Posterior cingulate gyrus (tissue), 11 donors: ENCODE measurements at places on chromosomes 7 and 10.

DNA sequence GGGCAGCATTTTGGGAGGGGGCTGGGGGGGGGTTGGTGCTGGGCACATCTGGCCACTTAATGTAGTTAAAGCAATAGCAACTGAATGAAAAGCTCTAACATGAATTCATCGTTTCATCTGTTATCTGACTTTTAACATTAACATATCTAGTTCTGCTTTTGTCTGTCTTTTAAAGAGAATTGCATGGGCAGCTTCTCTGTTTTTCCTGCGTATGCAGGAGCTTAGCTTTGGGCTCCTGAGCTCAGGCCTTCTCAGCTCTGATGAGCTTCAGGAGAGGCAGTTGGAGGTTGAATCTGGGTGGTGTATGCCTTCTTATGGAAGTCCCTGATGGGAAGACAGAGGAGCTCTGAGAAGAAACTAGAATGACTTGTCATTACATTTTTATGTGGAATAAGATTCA lies 58.4 kb downstream of the DNAJB6 start:
- no peak for DNase-seq

- DNase-seq, result no peak
Observed at GRCh38 chr10:63383141-63383540, 82.6 kb downstream of the JMJD1C start.

DNA sequence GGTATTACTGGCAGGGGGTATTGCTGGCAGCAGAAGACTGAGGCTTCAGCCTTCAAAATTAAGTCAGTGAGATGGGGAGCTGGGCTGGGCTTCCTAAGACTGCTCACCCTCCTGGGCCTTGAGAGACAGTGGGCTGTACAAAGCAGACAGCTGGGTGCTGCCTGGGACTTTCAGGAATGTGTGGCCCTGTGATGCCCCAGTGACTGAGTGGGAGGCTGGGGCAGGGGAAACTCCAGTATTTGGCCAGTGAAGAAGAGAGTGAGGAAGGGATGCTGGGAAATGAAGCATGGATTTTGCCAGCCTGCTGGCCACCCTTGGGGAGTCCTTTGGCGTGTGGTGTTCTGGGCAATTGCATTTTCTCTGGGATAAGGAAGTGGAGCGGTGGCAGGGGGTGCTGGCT lies 442 bp downstream of the ANKRD2 start:
- DNase-seq, result no peak

GRCh38 chr7:137017221-137017620 lies 148.8 kb downstream of the CHRM2 start:
- DNase-seq, result no peak

- DNase-seq, result peak; percentile 12
Observed at GRCh38 chr7:131327049-131327625, 539 bp upstream of the MKLN1 start.

DNA sequence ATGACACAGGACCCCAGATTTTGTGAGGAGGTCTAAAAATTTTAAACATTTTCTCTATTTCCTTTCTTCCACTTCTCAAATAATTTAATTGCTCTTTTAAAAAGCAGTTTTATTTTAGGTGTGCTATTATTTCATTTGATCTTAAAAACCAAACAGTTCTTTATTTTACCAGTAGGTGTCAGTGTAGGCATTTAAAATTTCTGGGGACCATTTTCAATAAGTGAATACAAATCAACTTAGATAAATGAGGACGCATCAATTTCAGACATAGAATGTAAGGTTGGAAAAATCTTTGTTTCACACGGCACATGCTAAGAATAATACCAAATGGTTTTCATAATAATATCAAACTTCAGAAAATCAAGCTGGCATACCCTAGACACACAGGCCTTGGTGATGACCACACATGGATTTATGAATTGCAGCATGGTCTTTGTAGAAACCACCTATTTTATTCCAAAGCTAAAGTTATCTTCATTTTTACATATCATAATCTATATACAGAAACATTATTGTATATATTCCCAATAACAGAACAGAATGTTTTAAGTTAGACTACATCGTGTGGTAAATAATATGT lies 127.6 kb upstream of the SLC26A5 start:
- no peak for DNase-seq

GRCh38 chr10:114304571-114305421 lies 65.7 kb downstream of the VWA2 start:
- peak; percentile 47 for DNase-seq

DNA sequence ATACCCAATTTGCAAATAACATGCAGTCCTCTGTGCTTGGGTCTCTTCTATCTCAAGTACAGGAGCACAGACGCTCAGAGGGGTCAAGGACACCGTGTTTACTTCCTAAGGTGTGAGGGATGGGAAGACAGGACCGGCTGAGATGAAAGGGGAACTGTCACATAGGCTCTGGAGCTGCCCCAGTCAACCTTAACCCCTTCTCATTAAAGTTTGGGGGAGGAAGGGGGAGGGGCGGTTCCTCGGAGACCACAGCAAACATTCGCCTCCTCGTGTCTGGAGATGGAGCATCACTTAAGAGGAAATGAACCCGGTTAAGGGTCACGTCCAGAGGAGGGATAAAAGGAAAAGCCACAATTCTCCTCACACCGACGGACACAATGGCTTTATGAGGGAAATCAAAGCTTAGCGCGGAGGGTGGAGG lies 1.1 kb downstream of the SH3PXD2A start:
- DNase-seq, result no peak

DNA sequence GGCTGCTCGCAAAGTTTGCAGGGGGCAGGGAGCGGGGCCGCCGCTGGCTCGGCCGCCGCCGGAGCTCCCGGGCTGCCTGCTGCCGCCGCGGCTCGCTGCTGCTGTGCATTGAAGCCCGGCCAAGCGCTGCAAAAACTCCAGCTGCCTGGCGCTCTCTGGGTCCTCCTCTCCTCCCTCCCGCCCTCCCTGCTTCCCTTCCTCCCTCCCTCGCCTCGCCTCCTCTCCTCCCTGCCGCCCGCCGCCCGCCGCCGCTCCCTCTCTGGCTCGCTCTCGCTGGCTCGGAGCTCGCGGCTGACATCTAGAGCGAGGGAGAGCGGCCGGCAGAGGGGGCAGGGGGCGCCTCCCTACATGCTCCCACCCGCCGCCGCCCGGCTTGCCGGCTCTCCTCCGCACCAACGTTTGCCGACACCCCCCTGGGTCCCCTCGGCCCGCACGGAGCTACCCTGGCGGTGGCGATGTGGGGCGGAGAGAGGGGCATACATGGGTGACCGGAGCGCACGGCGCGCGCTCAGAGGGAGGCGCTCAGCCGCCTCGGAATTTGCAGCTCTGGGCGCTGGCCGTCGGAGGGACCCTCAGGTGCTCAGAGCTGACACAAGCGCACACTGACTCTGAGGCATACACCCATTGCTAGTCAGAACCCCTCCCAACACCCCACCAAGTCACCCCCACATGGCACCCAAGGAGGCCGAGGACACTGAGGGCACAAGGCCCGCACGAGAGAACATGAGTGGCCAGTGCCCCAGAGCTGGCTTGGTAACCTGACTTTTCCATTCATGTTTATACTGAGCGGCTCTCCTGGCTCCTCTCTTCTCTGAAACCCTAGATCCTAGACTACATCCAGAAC lies 1.2 kb upstream of the PLXNA4 start:
- peak; percentile 96 for DNase-seq

- no peak for DNase-seq
Observed at GRCh38 chr10:27134371-27134770, 19.8 kb downstream of the YME1L1 start.

DNA sequence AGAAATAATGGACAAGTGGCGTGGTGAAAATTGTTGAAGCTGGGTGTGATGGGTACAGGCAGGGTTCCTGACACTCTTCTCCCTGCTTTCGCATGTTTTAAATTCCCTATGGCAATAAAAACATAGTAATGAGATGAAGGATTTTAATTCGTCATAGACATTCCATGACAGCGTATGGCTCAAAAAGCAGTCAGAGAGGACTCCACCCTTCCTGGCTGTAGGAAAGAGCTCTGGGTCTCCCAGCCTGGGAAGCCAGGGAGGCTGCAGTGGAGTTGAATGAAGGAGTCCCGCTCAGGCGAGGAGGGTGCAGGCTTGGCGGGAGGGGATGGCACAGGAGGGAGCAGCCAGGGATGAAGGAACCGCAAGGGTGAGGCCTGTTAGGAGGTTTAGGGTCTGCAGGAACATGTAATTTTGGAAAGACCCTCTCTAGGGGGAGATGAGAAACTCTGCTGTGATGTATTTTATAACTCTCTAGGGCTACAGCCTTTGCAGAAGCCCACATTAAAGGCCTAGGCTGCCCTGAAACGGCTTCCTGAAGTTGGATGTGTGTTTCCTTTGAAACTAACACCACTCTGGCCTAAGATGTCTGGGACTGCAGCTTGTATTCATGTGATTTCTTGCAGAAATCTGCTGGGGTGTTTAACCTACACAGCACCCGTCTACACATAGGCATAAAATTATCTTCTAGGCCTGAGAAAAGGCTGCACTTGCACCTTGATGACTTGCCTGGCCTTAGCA lies 7.6 kb upstream of the LARP4B start:
- peak; percentile 22 for DNase-seq

DNA sequence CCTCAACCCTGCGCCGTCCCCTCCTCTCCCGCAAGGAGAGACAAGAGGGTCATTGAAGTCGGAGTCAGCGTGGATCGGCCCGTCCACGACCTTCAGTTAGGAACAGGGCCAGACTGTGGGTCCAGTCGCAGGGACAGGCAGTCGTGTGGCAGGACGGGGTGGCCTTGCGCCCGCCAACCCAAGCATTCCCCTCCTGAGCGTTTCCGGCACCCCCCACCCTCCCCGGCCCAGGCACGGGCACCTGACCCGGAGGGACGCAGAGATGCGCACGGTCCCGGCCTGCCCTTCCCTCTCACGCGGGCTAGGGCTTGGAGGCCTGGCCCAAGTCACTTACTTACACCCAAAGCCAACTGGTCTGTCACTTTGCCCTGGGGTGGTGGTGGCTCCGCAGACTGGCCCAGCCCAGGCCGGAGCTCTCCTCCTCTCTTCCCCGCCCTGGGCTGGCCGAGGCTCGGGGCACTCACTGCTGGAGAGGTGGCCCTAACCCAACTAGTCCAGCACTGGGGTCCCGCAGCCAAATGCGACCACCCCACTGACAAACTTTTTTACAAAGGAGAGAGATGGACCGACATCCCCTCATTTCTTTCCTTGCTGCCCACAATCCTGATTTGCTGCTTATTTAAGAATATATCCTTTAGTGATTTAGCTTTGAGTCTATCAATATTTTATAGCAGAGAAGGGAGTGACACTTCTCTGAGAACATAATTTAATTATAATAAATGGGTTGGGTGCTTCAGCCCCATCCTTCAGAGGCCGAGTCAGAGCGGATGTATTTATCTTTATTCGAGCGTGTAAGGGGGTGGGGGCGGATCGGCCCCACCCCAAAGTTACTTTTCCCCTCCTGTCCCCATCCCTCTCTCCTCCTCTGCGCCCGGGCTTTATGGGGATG lies 1.2 kb upstream of the UNCX start:
- DNase-seq, result no peak

DNA sequence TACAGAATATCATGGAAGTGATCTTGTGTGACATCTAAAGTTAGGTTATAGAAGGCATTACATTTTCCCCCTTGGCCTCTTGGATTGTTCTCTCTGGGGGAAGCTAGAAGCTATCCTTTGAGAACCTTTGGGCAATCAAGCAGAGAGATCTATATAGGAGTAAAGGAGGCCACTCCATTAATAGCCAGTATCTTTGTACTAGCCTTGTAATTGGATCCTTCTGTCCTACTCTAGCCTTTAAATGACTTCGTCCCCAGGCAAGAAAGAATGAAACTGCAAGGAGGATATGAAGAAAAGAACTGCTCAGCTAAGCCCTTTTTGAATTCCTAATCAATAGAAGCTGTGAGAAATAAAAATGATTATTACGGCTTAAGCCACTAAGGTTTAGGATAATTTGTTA lies 230.9 kb downstream of the AGMO start:
- DNase-seq, result no peak

GRCh38 chr10:49191349-49191748 lies 3.2 kb upstream of the TMEM273 start:
- DNase-seq, result no peak

GRCh38 chr10:43970018-43970698 lies 321.5 kb upstream of the ZNF32 start:
- DNase-seq, result no peak

- peak; percentile 7 for DNase-seq
Observed at GRCh38 chr10:79342295-79342761, 4.9 kb upstream of the PPIF start.

GRCh38 chr7:82036146-82036886 lies 266.5 kb upstream of the HGF start:
- no peak for DNase-seq

DNA sequence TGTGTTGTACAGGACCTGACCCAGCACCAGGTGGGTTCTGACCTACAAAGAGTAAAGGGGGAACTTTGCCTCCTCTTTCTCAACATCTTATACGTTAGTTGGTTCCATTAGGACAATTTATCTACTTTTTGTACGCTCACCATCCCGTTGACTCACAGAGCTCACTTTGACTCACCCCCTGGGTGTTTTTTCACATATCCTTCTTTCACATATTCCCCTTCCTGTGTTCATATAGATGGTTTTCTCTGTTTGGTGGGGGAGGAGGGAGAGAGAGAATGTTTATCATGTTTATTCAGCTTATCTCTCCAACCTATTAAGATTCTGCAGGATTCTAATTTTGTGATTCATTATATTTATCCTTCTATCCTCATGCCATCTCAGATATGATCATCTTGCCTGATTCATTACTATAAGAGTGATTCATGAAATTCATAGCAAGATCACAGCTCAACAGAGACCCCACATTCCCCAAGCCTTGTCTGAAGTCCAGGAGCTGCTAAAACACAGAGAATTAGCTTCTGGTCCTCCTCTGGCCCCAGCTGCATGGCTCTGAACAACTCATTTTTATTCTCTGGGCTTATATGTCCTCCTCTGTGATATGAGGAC lies 37.2 kb downstream of the PRSS2 start:
- DNase-seq, result no peak

DNA sequence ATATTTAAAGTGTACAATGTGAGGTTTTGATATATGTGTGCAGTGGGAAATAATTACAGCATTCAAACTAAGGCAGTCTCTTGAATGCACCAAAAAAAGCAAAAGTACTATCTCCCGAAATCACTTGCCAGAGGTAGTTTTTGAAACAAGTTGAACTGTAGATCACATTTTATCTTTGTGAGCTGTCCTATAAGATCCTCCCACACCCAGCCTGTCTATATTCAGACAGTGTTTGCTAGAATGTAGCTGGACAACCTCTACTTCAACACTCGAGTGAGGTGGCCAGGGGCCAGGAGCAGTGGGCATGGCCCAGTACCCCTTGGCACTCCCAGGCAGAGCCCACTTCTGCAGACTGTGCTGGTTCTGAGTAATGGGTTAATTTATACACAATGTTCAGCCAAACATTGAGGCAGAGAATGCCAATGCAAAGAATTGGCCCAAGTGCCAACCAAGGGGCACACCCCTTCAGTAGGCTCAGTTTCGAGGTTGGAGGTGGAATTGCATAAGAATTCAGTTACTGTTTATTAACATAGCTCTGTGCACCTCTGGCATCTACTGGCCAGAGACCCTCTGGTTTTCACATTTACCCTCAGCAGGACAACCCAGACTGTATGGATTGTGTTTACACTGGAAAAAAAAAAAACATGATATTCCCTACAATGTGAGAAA lies 70.5 kb downstream of the AHR start:
- DNase-seq, result no peak

- no peak for DNase-seq
Observed at GRCh38 chr10:132803416-132804210, 17.7 kb upstream of the NKX6-2 start.
